Activated naive CD8-positive, alpha-beta T cell treated with anti-CD3 and anti-CD28 coated beads, Interleukin-2, amount 10 ng/mL, durations not matched to agents 7 days and 5 days (primary cell): ENCODE measurements at places on chromosomes 7 and 10. TPM values are rescaled to one million over a fixed set of nuclear protein-coding genes. Genes with fewer than 3 reads are reported as not detected.

GRCh38 chr7:3710122-3710521, 409.1 kb downstream of the SDK1 start:
- no peak for DNase-seq

DNA sequence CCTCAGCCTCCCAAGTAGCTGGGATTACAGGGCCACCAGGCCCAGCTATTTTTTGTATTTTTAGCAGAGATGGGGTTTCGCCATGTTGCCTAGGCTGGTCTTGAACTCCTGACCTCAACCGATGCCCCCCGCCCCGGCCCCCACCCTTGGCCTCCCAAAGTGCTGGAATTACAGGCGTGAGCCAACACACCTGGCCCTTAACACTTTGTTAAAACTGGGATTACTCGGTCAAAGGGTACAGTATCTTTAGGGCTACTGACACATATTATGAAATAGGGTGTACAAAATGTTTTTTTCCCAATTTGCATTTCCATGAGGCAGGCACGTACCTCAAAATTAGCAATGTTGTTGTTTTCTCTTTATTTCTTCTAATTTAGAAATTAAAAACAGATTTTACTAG, 11.5 kb downstream of the NUDT5 start:
- no peak for DNase-seq

DNA sequence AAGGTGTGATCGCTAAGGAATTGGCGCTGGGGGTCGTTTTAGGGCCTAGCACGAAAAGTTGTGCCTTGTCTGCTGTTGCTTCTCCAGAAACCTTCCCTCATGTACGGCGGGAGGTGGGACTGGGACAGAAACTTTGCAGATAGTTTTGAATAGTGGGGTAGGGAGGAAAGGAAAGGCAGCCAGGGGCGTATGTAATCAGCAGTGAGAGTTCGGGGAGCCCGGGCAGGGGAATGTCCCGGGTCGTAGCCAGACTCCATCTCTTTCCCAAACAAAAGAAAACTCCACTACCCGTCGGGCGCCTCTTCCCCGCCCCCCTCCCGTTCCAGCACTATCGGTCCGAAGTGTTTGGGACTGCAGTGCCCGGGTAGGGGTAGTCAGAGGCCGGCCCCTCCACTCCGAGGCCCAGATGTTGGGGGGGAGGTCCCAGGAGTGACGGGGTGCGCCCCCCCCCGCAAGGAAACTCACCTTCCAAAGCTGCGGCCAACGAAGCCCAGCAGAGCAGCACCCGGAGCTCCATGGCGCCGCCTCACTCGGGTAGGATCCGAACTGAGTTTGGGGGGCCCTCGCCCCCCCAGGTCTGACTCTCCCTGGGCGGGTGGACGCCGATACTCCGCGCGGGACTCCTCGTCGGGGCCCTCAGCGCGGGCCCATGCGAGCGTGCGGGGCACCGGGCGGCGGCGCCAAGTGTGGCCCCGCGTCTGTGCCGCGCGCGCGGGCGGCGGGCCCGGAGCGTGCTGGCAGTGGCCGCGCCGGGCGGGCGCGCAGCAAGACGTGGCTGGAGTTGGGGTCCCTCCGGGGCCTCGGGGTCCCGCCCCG, 601 bp downstream of the EPHB4 start:
- peak; percentile 48 for DNase-seq

DNA sequence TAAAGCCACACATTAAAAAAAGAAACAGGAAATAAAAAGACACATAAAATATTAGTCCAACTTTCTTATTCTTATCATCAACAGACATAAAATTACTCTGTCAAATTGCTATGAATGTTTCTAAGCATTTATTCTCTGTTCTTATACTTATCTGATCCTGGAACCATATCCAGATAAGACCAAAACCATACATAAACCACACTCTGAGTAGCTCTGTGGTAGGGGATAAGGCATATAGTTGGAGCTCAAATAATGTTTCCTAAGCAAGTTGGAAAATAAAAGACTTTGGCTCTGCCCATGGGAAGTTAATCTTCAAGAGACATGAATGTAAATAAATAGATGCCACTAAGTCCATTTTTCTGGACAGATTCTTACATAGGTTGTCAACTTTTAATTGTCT, 103.1 kb upstream of the PLXDC2 start:
- DNase-seq: no peak

- peak; percentile 66 for DNase-seq
These were observed 961 bp downstream of the SCRN1 start for GRCh38 chr7:29988424-29989256.

Gene GIMAP1
- 42.1 TPM for total RNA-seq

- no peak for DNase-seq
These were observed 83.7 kb upstream of the EFCAB10 start for GRCh38 chr7:105664816-105665525.

DNA sequence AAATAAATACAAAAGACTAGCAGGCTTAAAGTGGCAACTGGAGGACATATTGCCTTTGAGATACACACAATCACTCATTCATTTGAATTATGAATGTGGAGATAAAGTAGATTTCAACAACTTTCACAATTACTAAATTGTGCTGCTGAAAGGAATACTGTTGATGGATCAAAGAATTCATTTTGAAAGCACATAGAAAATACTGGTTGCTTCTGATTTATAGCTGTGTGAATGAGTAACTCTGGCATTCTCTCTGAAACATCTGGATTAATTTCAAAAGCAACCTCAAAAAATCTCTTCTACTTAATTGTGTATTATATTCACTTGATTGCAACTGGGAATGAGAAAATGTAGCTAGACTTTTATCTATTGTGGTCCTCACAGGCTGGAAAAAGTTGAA, 397.6 kb downstream of the THSD7A start:
- DNase-seq: no peak

DNA sequence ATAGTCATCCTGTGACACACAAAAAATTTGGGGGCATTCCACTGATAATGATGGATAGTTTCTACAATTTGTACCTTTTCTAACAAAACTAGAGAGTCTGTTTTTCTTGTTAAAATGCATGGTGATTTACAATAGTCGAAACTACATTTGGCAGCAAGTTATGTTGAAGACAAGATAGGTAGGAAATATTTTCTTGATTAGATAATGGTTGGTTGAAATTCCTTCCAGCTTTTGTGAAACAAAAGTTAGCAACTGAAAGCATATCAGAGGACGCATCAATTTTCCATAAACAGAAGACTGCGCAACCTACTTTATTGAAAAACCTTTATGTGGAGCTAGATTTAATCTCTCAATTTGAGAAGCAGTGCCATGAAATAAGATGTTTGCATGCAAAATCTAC, 155.8 kb upstream of the GLI3 start:
- DNase-seq: no peak

Gene UNCX
- not detected for total RNA-seq

Gene PTF1A
- not detected for total RNA-seq

GRCh38 chr7:141142058-141142457, 68.2 kb downstream of the TMEM178B start:
- no peak for DNase-seq

DNA sequence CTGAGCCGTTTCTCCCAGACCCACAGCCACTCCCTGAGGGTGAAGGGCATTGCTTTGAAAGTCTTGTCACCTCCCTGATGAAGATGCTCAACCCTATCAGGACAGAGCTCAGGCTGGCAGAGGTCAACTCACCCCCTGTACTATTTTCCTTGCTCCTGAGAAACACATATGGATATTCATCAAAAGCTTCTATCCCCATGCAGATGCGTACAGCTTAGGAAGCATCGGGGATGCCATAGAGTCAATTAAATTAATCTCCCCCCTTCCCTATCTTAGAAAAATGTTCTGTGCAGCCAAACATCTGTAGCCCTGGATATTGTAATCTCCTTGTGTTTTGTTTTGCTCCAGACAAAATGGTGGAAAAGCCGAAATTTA, 67.2 kb downstream of the EMX2 start:
- no peak for DNase-seq

- no peak for DNase-seq
These were observed 8.7 kb upstream of the LIPM start for GRCh38 chr10:88793712-88794299.

DNA sequence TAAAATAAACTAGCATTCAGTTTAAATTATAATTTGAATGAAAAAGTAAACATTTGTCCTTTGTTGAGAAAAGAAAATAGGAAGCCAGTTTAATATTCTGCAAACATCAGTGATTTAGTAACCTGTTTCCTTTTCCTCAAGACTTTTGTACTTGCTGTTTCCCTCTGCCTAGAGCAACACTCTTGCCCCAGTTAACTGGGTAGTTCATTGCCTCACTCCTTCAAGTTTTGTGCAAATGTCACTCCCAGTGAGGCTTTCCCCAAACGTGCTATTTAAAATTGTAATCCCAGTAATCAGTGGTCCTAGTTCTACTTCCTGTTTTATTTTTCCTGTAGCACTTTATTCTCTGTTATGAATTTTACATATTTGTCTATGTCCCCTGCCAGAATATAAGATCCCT, 23.8 kb downstream of the DLD start:
- DNase-seq: no peak

GRCh38 chr10:103102195-103102594, 90.9 kb downstream of the NT5C2 start:
- DNase-seq: no peak

GRCh38 chr10:45463244-45464116, 89.5 kb downstream of the ALOX5 start:
- DNase-seq: no peak

- DNase-seq: no peak
These were observed 35.7 kb downstream of the CH25H start for GRCh38 chr10:89171263-89171872.

- no peak for DNase-seq
These were observed 11.4 kb upstream of the TMEM26 start for GRCh38 chr10:61464461-61465170.

Gene LOXL4
- total RNA-seq: not detected

DNA sequence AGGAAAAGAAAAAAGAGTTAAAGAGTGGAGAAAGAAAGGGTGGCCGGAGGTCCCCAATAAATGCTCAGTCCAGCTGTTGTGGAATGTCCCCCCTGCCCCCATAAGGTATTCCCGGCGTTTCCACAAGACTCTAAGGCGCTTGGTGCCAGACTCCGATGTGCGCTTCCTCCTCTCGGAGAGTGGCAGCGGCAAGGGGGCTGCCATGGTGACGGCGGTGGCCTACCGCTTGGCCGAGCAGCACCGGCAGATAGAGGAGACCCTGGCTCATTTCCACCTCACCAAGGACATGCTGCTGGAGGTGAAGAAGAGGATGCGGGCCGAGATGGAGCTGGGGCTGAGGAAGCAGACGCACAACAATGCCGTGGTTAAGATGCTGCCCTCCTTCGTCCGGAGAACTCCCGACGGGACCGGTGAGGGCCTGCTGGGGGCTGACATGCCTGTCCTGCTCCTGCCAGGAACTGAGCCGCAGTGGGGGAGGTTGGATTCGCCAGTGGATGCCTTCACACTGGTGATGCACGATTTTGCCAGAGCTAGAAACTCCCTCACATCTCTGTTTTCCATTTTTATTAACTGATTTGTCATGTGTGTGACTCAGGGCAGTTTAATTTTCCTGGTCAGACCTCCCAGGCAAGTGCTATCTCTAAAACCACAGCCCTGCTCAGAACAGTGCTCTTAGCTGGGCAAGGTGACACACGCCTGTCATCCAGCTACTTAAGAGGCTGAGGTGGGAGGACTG, 34.2 kb downstream of the TACR2 start:
- DNase-seq: no peak

DNA sequence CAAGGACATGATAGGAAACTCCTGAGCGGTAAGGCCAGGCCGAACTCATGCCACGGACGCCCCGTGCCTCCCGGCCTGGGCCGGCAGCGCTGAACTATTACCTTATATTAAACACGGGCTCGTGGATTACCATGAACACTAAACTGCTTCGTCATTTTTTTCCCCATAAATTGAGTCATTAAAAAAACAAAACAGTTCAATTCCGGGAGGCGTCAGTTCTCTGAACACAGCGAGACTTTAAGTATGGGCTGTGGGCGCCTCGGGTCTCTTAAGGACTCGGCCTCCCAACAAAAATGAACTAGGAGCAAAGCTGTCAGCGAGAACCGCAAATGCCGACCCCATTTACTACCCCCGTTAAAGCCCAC, 519 bp downstream of the PITRM1 start:
- DNase-seq: no peak

Gene ACSL5
- 55.8 TPM for total RNA-seq

GRCh38 chr10:75269605-75270004, 33.8 kb upstream of the COMTD1 start:
- no peak for DNase-seq

Gene EPO
- not detected for total RNA-seq

Gene PCBD1
- 23.5 TPM for total RNA-seq

GRCh38 chr7:79304711-79305110, 148.8 kb downstream of the MAGI2 start:
- DNase-seq: no peak

DNA sequence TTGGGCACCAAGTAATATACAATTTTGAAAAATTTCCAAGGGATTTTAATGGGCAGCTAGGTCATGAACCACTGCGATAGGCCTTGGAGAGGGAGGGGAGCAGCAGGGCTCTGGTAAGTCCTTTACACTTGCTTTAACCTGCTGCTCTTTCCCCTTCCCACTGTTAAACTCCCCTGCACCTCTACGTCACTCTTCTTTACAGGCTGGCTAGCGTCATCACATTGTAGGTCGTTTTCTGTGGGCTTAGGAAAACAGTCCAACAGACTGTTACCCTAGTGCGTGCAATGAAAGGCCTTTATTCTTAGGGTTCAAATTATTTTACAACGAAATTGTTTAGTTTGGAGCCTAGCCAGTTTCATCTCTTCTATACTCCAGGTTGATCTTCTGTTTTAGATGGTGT, 235.7 kb downstream of the AUTS2 start:
- DNase-seq: no peak

Gene PTN
- not detected for total RNA-seq

Gene MSS51
- total RNA-seq: 4.0 TPM

DNA sequence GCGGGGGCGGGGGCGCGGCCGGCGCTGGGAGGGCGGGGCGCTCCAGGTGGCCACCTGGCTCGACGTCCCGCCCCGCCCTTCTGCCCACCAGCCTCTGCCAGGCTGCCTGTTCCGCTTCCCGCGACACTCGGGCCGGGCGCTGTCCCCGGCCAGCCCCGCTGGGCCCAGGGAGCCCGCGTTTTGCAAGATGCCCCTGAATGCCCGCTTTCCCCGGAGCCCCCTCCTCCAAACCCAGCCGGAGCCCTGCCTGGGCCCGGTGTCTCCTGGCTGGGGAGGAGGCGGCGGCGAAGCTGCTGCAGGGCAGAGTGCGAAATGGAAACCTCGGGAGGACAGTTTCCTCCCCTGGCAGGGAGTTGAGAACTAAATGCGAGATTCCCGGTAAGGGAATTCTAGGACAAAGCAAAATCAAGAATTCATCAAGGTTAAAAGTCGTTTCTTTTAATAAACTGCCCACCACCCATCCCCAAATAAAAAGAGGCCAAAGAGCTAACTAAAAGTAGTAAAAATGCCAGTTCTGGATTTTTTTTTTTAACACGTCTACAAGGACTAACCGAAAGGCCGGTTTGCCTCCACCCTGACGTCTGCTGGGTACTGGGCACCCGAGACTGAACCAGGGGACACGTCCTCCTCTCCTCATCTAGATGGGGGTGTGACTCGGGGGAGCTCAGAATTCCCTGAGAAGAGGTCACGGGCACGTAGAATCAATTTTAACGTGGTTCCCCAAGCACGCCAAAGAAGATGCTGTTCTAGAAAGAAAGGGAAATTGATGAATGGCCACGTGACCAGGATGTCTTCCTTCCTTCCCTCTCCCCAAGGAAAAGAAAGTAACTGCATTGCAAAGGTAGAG, 200.4 kb upstream of the NFE2L3 start:
- DNase-seq: no peak

GRCh38 chr10:22427101-22427500, 81.8 kb downstream of the SPAG6 start:
- no peak for DNase-seq

- no peak for DNase-seq
These were observed 15.3 kb upstream of the LIPA start for GRCh38 chr10:89266721-89267453.

GRCh38 chr10:116721547-116722392, 20.6 kb downstream of the HSPA12A start:
- DNase-seq: no peak
